Activated naive CD8-positive, alpha-beta T cell treated with anti-CD3 and anti-CD28 coated beads for 36 hours (primary cell): ENCODE measurements at places on chromosomes 3 and 15.

GRCh38 chr3:173267716-173268115 is 126.7 kb upstream of the SPATA16 start:
- DNase-seq, result no peak

DNA sequence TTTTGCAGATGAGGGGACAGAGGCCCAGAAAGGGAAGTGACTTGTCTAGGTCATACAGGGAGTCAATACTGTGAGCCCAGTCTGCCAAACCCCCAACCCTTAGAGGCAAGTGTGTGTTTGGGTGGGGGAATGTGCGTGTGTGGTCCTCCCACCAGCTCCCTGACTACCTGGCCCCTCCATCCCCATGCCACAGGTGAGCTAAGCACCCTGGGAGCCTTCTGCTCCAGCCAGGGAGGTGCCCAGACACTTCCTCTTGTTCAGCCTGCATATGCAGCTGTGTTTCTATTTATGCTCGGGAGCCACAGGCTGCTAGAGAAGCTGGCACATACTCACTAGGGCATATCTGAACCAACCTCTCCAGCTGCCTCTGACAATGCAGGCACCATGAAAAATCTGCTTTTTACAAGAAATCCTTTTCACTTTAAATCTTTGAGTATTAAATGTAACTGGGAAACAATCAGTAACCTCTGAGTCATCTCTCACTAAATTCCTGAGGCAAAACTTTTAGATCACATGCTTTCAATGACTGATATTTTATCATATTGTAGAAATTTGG is 20.7 kb downstream of the TBC1D2B start:
- DNase-seq, result no peak

GRCh38 chr3:192079098-192079497 is 618.1 kb downstream of the PYDC2 start:
- DNase-seq, result no peak

GRCh38 chr3:186380622-186381380 is 18.8 kb upstream of the DGKG start:
- DNase-seq, result no peak

GRCh38 chr15:39052323-39052705 is 487.7 kb upstream of the RASGRP1 start:
- no peak for DNase-seq

DNA sequence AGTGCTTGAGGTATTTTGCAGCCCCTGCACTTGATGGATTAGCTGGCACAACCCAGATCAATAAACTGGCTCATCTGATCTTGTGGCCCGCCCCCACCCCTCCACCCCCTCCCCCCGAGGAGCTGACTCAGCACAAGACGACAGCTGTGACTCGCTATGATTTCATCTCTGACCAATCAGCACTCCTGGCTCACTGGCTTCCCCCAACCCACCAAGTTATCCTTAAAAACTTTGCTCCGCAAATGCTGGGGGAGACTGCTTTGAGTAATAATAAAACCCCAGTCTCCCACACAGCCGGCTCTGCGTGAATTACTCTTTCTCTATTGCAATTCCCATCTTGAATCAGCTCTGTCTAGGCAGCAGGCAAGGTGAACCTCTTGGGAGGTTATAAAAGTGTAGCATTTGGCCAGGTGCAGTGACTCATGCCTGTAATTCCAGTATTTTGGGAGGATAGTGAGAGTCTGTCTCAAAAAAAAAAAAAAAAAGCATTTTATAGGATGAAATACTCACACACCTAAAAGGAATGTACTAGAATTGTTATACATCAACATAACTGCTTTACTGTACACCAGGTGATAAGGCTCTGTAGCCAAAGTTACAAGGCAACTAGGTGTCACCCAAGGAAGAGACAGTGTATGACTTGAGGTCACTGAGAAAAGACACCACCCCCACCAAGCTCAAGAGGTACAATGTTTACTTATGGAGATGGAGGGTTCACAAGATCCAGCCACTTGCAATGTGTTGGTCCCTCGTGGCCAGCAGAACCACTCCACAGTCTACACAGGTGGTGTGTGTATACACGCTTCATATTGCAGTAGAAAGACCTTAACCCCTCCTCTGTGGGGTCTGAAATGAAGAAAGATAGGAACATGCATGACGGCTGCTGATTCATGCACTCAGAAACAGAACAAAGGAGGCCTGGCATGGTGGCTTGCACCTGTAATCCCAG is 8.6 kb downstream of the ZNF445 start:
- no peak for DNase-seq

DNA sequence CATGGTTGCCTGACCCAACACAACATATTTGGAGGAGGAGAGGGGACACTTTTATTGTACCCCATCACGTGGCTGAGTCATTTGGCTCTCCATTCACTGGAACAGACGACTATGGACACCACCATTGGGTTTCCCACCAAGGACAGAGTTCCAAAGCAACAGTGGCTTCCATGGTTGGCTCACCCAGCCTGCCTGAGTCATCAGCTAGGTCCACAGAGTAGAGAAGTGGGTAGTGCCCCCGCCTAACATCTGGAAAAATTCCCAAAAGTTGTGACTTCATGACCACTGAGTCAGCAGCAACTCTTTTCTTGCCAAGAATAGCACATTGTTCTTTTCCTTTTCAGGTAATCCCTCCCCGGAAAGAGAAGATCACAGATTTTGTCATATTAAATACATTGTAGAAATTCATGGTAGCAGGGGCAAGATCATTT is 3.0 kb upstream of the PPP1R2 start:
- DNase-seq, result peak; percentile 36

- no peak for DNase-seq
These were observed 15.2 kb downstream of the CHAC1 start for GRCh38 chr15:40968290-40969085.

DNA sequence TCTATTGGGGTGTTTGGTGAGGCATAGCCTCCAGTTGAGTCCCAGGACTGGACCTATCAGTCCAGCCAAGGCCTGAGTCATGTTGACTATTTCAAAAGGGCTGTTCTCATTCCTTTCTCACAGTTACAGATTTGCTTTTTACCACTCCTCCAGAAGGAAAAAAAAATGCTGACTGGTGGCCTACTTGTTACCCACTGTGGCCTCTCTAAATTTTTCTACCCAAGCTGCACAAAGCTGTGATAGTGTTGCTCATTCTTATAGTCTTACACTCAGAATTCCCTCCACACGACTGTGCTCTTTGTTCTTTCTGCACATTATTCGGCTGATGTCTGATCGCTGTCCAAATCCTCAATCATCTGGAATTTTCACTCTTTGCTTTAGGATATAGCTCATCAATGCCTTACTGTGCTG is 1142.2 kb downstream of the IGSF11 start:
- DNase-seq, result no peak

GRCh38 chr3:81643721-81644120 is 117.7 kb downstream of the GBE1 start:
- DNase-seq, result no peak

DNA sequence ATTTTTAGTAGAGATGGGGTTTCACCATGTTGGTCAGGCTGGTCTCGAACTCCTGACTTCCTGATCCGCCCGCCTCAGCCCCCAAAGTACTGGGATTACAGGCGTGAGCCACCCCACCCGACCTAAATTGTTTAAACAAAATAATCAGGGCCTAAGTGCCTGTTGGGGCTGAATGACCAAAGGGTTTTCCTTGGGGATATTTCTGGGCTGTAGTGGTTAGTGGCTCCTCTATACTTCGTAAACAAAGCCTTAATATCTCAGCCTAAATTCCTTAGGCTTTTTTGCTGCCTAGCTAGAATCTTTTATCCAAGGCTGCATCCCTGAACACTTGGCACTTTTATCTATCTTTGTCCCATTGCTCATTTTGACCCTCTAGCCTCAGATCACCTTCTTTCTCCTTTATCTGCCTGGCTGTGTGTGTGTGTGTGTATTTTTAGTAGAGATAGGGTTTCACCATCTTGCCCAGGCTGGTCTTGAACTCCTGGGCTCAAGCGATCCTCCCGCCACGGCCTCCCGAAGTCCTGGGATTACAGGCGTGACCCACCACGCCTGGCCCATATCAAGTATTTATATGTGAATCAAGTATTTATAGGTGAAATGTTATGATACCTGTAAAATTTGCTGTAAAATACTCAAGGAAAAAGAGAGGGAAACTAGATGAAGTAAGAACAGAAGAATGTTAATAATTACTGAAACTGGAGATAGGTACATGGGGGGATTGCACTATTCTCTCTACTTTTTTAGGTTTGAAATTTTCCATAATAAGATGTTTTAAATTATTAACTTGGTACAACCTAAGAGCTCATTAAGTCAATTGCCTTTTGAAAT is 1.8 kb downstream of the NUSAP1 start:
- no peak for DNase-seq

- no peak for DNase-seq
These were observed 167.0 kb downstream of the ATP10A start for GRCh38 chr15:25695875-25696760.

- DNase-seq, result no peak
These were observed 35.5 kb downstream of the LEO1 start for GRCh38 chr15:51936105-51936478.

GRCh38 chr15:43748376-43748775 is 2.1 kb downstream of the PDIA3 start:
- DNase-seq, result no peak

DNA sequence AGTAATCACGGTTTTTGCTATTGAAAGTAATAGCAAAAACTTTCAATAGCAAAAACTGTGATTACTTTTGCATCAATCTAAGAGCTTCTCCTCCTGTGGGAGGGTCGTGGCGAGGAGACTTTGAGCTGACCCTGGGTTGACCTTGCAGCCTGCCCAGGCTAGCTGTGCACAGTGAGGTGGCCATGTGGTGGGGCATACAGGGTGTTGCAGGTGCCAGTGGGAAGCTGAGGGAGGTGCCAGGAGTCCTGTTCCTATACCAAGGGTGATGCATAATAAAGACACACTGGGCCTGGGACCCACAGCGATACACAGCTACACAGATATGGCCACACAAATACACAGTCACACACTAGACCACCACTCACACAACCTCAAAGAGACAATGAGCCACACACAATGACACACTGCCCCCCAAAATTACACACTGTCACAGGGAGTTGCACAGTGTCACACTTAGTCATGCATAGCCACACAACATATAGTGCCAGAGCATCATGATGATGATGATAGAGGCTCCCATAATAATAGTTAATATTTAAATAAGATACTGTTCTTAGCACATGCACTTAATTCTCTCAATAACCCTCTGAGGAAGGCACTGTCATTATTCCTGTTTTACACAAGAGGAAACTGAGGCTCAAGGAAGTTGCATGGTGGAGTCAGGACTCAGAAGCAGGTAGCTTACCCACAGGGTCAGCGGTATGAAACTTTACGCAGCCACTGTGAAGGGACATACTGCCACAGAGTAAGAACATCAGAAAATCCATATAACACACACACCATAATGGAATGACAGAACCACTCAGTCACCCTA is 6.3 kb downstream of the PLCD1 start:
- no peak for DNase-seq

GRCh38 chr3:105367406-105368213 is 901 bp downstream of the ALCAM start:
- DNase-seq, result peak; percentile 83

GRCh38 chr15:56639631-56640030 is 93.7 kb downstream of the ZNF280D start:
- DNase-seq, result no peak

GRCh38 chr3:105798381-105798934 is 70.4 kb downstream of the CBLB start:
- no peak for DNase-seq

GRCh38 chr3:35664460-35664919 is 25.2 kb downstream of the ARPP21 start:
- DNase-seq, result no peak

GRCh38 chr3:127206611-127207516 is 13.9 kb downstream of the PRR23E start:
- no peak for DNase-seq

- no peak for DNase-seq
These were observed 184.3 kb downstream of the PLCH1 start for GRCh38 chr3:155560594-155560993.

- no peak for DNase-seq
These were observed 85.1 kb downstream of the CCK start for GRCh38 chr3:42180901-42181300.

- DNase-seq, result no peak
These were observed 189.7 kb downstream of the MEX3B start for GRCh38 chr15:81856001-81856633.

DNA sequence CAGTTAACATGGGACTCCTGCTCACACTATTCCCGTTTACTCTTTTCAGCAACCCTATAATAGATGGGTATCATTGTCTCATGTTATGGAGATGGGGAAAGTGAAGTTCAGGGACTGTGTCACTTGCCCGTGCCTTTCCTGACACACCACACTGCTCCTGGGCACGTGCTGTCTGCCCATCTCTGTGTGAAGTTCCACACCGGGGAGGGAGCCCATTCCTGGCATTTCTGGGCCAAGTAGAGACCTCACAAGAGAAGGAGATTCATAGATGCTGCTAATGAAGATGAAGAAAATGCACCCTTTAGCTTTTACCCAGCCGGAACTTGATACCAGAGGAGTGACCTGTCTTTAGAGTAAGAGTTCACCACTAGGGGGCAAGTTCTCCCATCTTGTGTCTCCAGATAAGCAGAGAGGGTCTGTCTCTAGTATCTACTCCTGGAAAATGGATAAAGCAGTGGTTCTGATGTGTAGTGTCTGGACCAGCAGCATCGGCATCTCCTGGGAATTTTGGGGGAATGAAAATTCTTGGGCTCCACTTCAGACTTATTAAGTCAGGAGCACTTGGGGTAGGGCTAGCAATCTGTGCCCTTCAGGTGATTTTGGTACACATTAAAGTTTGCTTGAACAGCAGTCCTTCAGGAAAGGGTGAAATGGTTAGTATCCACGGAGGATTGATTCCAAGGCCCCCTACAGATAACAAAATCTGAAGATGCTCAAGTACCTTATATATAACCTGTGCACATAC is 2.0 kb upstream of the TOPBP1 start:
- peak; percentile 13 for DNase-seq

DNA sequence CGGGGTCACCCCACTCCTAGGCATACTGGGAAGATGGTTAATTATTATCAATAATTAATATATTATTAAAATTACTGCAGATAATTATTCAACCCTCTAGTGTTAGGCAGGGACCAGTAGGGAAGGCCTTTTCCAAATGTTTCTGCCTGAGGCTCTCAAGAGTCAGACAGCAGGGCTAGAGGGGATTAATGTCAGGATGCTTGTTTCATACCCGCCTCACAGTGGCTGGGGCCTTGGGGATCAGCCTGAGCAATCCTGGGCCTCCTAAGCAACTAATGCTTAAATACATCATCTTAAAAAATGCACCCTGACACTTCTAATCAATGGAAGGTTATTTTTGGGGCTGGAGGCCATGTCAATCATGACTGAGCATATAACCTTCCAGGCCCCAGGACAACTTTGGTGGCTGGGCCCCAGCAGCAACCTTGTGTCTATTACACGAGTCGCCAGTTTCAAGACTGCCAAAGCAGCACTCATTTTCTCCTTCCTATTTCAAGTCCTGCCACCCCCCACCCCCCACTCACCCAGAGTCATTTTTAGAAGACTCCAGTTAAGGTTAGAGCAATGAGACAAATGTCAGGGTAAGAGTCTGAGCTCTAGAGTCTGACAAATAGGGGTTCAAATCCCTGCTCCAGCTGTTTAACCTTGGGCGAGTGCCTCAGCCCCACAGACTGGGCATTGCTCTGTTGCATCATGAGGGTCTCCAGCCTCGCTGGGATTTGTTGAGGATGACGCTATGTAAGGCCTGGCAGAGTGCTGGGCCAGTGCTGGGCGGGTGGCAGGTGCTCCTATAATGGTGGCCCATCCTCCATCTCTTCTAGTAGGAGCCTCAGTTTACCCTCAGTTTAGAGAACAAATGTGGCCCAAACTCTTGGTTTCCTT is 6.1 kb downstream of the AMOTL2 start:
- no peak for DNase-seq
